Endothelial cell (in vitro differentiated cells): ENCODE measurements at places on chromosomes 11 and 22.

DNA sequence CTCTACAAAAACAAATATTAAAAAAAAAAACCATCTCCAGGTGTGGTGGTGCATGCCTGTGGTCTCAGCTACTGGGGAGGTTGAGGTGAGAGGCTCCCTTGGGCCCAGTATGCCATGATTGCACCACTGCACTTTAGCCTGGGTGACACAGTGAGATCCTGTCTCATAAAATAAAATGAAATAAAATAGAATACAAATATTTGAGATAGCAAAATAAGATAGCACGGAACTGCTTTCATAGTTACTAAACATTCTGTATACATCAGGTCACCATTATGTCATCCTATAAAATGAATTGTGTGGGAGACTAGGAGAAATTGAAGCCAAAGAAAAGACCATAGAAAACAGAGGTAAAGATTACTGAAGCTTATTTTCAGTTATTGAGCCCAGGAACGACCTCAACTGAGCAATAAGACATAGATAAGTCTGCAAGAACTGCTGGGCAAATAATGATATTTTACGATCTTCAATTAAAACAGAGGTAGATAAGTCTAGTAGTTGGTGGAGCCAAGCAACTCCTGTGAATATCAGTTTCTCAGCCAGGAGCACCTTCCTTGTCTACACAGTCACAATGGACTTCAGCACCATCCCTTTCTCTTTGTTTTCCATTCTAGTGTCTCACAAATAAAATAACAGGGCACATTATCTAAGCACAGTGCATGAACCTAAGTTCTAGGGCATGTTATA is 9.9 kb downstream of the OR5M11 start:
- DNase-seq = no peak

DNA sequence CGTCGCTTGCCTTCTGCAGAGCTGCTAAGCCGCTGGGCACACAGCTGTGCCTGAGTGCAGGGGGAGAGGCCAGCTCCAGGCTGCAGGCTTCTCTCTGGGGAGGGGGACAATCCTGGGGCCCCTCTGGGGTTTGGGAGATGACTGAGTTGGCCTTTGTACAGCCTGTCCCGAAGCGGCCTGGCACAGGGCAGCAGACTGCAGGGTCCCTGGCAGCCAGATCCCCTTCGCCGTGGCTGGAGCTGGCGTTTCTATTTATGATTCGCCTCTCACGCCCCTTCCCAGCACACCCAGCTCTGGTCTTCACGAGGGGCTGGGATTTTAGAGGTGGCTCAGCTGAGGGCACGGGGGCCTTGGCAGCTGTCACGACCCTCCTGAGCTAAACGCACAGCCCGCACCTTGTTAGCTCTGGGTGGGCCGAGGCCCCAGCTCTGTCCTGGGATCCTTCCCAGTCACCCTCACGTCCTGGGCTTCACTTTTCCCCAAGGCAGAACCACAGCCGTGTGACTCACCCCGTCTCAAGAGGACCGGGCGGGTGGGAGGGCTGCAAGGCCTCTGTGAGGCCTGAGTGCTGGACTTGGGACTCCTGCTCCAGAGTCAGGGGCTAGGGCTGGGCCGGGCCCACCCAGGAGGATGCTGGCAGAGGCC is 18.4 kb downstream of the OSBPL5 start:
- DNase-seq = no peak

DNA sequence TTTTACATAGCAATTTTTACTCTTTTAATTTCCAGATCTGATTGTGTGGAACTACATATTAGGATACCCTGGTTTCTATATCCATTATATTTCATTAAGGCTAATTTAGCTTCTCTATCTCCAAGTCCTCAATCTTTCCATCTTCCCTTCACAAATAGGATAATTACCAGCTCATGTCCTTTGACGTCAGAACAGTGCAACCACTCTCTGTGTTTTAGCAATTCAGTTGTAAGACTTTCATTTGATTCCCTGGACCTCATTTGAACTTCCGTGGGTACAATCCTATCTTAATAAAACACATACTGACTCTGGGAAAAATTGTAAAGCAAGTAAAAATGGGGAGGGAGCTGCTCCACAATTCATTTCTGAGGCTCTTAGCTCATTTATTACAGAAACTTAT is 52.8 kb downstream of the FAM76B start:
- DNase-seq = no peak

GRCh38 chr11:101960231-101960630 is 43.9 kb upstream of the ANGPTL5 start:
- DNase-seq = no peak
